ENCODE measurements at places on chromosomes 7 and 10.

GRCh38 chr10:127133225-127133624 lies 63.2 kb downstream of the INSYN2A start:
- no peak overlapping the region for H3K4me3 ChIP-seq
- no peaks in the 10 kb centered on the region for H3K36me3 ChIP-seq
- H3K4me1 ChIP-seq: no peaks in the 10 kb centered on the region
- no peak overlapping the region for H3K27ac ChIP-seq
- no peak for DNase-seq
- no peaks in the 10 kb centered on the region for H3K27me3 ChIP-seq

DNA sequence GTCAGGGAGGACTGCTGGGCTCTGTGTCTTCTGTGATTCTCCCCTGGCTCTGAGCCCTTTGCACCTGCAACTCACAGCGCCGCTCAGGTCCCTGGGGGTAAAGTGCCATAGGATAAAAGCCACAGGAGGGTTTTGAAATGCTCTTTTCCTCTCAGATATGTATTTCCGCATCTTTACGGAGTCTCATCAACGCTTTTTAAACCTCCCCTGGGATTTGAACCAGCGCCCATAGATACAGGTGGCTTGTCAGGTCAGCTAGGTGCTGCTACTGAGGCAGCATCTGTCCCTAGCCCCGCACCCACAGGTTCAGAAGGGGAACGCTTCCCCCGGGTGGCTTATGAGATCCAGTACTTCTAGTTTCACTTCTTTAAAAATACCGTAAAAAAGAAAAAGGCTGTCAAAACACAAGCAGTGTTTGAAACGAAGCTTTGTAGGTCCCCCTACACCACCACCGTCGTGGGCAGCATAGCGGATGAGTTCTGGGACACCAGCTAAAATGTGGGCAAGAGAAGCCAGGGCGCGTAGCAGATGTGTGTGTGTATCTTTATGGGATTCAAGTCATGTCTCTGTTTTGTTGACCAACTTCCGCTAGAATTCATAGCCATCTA lies 173.5 kb downstream of the CUX1 start:
- peak overlapping the region; percentile 43 for H3K27ac ChIP-seq
- no peaks in the 10 kb centered on the region for H3K4me1 ChIP-seq
- no peak overlapping the region for H3K4me3 ChIP-seq
- peak; percentile 83 for DNase-seq
- no peaks in the 10 kb centered on the region for H3K27me3 ChIP-seq

- no peaks in the 10 kb centered on the region for H3K36me3 ChIP-seq
- no peaks in the 10 kb centered on the region for H3K27me3 ChIP-seq
- H3K4me1 ChIP-seq: no peaks in the 10 kb centered on the region
- no peak overlapping the region for H3K27ac ChIP-seq
- H3K4me3 ChIP-seq: no peak overlapping the region
Observed at GRCh38 chr7:236967-237366, 44.6 kb downstream of the FAM20C start.

DNA sequence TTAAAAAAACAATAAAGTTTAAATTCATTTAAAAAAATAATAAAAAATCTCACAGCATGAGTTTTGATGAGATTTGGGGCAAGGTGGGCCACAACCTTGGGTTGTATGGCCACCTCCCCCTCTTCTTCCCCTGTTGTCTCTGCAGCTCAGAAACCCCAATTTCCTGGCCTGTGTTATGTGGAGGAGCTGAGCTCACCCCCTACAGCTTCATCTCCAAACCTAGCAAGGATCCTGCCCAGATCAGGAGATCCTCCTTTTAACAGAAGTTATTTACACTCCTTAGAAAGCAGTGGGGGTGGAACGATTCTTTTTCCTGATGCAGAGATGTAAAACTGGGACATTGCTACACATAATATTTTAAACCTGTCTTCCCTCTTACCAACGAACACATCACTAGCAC lies 6.9 kb upstream of the SH2D4B start:
- H3K36me3 ChIP-seq: no peaks in the 10 kb centered on the region
- no peak overlapping the region for H3K27ac ChIP-seq
- no peaks in the 10 kb centered on the region for H3K4me1 ChIP-seq
- DNase-seq: no peak
- no peak overlapping the region for H3K4me3 ChIP-seq

DNA sequence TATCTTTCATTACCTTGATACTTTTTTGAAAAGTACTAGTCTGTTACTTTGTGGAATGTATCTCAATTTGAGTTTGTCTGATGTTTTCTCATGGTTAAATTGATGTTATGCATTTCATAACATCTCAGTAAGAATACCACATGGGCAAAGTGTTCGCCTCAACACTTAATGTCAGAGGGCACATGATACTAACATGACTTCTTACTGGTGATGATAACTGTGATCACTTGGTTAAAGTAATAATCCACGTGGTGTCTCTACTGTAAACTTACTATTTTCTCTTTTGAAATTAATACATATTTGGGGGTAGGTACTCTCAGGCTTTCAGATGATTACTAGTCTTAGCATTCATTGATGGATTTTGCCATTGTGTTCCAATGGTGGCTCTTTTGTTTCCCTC lies 2.2 kb downstream of the SDHAF3 start:
- H3K27ac ChIP-seq: no peak overlapping the region
- H3K4me3 ChIP-seq: no peak overlapping the region
- no peaks in the 10 kb centered on the region for H3K27me3 ChIP-seq
- H3K4me1 ChIP-seq: peaks cover 11% of the 10 kb centered on the region

GRCh38 chr7:106294334-106294733 lies 9.6 kb upstream of the NAMPT start:
- H3K4me3 ChIP-seq: no peak overlapping the region
- no peak for DNase-seq
- no peaks in the 10 kb centered on the region for H3K4me1 ChIP-seq
- no peaks in the 10 kb centered on the region for H3K36me3 ChIP-seq
- no peaks in the 10 kb centered on the region for H3K27me3 ChIP-seq

- H3K36me3 ChIP-seq: no peaks in the 10 kb centered on the region
- no peak for DNase-seq
- no peak overlapping the region for H3K27ac ChIP-seq
- H3K27me3 ChIP-seq: no peaks in the 10 kb centered on the region
Observed at GRCh38 chr10:63972949-63973827, 452.0 kb downstream of the REEP3 start.

DNA sequence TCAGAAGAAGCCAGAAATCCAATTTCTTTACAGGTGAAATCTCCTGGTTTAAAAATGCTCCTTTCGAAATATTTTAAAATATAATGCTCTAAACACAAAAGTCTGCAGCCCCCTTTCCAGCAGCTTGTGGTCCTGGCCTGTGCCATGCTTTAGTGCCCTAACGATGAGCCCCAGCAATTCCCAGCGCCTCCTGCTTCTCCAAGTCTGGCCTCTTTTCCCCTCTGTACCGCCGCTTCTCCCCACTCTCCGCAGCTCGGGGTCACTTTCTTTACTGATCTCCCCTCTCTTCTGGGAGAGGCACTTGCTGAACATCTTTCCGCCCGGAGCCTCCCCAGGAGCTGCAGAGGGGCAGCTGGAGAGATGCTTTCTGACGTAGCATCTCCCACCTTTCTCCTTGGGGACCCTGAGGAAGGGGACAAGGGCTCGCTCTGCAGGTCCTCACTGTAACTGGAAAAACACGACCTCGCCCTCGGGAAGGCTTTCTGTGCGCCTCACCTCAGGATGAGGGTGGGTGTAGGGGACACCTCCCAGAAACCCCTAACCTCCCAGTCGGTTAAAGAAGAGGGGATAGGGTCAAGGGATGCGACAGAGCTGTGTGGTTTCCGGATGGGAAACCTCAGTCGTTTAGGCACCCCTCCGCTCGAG lies 565 bp upstream of the INA start:
- H3K27me3 ChIP-seq: no peaks in the 10 kb centered on the region
- H3K27ac ChIP-seq: no peak overlapping the region
- H3K4me3 ChIP-seq: peak overlapping the region; percentile 32
- no peak for DNase-seq

- H3K36me3 ChIP-seq: no peaks in the 10 kb centered on the region
- H3K27ac ChIP-seq: no peak overlapping the region
- no peak for DNase-seq
- no peak overlapping the region for H3K4me3 ChIP-seq
- H3K27me3 ChIP-seq: no peaks in the 10 kb centered on the region
Observed at GRCh38 chr7:24902276-24902675, 77.7 kb downstream of the OSBPL3 start.

GRCh38 chr10:57664815-57665214 lies 602.9 kb downstream of the IPMK start:
- no peak overlapping the region for H3K4me3 ChIP-seq
- H3K27ac ChIP-seq: no peak overlapping the region
- H3K4me1 ChIP-seq: no peaks in the 10 kb centered on the region
- no peaks in the 10 kb centered on the region for H3K36me3 ChIP-seq
- DNase-seq: no peak
- H3K27me3 ChIP-seq: no peaks in the 10 kb centered on the region

DNA sequence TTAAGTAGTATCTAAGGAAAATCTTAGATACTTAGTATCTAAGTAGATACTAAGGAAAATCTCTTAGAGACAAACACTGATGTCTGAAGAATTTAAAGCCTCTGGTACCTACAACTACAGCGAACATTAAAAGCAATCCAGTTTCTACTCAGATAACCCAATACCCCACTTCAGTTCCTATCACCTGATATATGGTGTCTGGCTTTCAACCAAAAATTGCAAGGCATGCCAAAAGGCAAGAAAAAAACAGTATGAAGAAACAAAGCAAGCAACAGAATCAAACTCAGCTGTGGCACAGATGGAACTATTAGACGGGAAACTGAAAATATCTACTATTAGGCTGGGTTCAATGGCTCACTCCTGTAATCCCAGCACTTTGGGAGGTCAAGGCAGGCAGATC lies 31.1 kb downstream of the ARHGAP12 start:
- H3K4me3 ChIP-seq: no peak overlapping the region
- no peak for DNase-seq
- no peak overlapping the region for H3K27ac ChIP-seq
- no peaks in the 10 kb centered on the region for H3K36me3 ChIP-seq

- no peaks in the 10 kb centered on the region for H3K36me3 ChIP-seq
- no peak for DNase-seq
- no peak overlapping the region for H3K4me3 ChIP-seq
- H3K27me3 ChIP-seq: no peaks in the 10 kb centered on the region
- H3K4me1 ChIP-seq: no peaks in the 10 kb centered on the region
Observed at GRCh38 chr10:42888504-42889095, 106.0 kb downstream of the BMS1 start.

- no peaks in the 10 kb centered on the region for H3K4me1 ChIP-seq
- no peaks in the 10 kb centered on the region for H3K36me3 ChIP-seq
- DNase-seq: peak; percentile 14
- no peak overlapping the region for H3K27ac ChIP-seq
- H3K27me3 ChIP-seq: no peaks in the 10 kb centered on the region
Observed at GRCh38 chr7:3174515-3175284, 126.4 kb upstream of the SDK1 start.

- DNase-seq: no peak
- no peaks in the 10 kb centered on the region for H3K36me3 ChIP-seq
- H3K4me1 ChIP-seq: no peaks in the 10 kb centered on the region
Observed at GRCh38 chr10:86819567-86819966, 63.1 kb downstream of the BMPR1A start.

DNA sequence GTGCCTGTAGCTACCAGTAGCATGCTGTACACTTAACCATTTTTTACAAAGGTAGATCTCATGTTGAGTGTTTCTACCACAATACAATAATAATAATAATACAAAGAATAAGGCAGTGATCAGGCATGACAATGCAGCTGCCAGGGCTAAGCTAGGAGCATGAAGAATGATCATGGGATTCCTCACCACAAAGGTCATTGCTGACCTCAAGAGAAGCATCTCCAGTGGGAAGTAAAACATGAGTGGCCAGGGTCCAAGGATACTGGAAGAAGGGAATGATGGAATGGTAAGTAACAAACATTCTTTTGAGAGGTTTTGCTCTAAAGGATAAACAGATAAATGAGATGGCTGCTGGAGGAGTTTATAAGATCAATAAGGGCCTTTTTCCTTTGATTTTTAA lies 591.1 kb downstream of the TNS3 start:
- no peaks in the 10 kb centered on the region for H3K36me3 ChIP-seq
- H3K27me3 ChIP-seq: no peaks in the 10 kb centered on the region

DNA sequence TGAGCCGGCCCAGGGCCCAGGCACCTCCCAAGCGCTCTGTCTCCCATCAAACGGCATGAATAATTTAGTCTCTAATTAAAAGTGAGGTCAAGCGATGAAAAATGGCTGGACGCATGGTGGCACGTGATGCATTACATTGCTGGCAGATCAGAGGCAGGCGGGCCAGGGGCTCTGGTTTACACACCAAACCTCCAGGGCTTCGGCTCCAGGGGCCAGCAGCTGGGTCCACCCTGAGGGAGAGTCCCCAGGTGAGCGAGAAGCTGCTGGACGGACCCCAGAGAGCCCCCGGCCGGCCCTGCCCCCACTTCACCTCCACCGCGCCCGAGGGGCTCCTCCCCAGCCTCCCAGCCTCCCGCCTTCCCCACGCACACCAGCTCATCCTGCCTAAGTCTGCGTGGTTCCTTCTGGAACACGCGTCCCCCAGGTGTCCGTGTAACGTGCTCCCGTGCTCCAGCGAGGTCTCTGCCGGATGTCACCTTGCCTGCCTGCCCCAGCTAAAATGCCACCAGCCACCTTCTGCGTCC lies 23.2 kb downstream of the UNCX start:
- H3K36me3 ChIP-seq: no peaks in the 10 kb centered on the region
- no peak overlapping the region for H3K27ac ChIP-seq
- DNase-seq: no peak
- H3K27me3 ChIP-seq: no peaks in the 10 kb centered on the region

DNA sequence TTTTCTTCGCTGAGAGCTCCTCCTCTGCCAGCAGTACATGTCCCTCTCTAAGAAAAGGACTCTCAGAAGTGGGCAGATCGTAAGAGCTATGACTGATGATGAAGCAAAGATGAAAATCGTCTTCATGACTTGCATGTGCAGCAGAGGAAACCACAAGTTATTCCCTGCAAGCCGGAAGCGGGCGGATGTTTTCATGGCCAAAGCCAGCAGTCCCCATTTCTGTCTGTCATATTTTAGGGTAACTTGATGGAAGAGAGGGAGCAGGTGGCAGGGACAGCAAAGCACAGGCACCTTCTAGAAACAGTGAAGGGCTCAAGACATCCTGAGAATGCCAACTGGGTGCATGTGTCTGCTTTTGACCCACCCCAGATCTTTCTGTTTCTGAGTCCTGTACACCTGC lies 19.9 kb downstream of the KLF6 start:
- no peaks in the 10 kb centered on the region for H3K27me3 ChIP-seq
- H3K4me1 ChIP-seq: no peaks in the 10 kb centered on the region
- H3K27ac ChIP-seq: peak overlapping the region; percentile 29
- peak; percentile 79 for DNase-seq
- H3K36me3 ChIP-seq: no peaks in the 10 kb centered on the region
- no peak overlapping the region for H3K4me3 ChIP-seq

- H3K4me1 ChIP-seq: peaks cover 15% of the 10 kb centered on the region
- H3K27ac ChIP-seq: no peak overlapping the region
- DNase-seq: no peak
- no peak overlapping the region for H3K4me3 ChIP-seq
- H3K27me3 ChIP-seq: no peaks in the 10 kb centered on the region
Observed at GRCh38 chr10:110885932-110886674, 14.4 kb downstream of the PDCD4 start.

DNA sequence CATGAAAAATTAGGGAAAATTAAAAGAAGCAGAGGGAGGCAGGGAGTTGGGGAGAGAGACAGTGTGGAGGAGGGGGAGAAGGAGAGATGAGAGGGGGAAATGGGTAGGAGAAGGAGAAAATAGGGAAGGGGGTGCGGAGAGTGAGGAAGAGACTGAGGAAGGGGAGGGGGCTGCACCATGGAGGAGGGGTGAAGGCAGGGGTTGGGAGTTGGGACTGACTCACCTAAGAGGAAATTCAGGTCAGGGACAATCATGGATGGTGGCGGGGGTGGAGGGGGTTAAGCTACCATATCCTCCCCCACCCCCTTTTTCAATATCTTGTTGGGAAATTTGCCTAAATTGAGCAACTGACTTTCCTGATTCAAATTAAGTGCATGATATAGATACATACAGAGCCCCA lies 8.0 kb downstream of the GRK5 start:
- H3K36me3 ChIP-seq: no peaks in the 10 kb centered on the region
- no peak for DNase-seq
- no peak overlapping the region for H3K4me3 ChIP-seq
- no peaks in the 10 kb centered on the region for H3K27me3 ChIP-seq
